ENCODE measurements at places on chromosomes 16 and 17.

DNA sequence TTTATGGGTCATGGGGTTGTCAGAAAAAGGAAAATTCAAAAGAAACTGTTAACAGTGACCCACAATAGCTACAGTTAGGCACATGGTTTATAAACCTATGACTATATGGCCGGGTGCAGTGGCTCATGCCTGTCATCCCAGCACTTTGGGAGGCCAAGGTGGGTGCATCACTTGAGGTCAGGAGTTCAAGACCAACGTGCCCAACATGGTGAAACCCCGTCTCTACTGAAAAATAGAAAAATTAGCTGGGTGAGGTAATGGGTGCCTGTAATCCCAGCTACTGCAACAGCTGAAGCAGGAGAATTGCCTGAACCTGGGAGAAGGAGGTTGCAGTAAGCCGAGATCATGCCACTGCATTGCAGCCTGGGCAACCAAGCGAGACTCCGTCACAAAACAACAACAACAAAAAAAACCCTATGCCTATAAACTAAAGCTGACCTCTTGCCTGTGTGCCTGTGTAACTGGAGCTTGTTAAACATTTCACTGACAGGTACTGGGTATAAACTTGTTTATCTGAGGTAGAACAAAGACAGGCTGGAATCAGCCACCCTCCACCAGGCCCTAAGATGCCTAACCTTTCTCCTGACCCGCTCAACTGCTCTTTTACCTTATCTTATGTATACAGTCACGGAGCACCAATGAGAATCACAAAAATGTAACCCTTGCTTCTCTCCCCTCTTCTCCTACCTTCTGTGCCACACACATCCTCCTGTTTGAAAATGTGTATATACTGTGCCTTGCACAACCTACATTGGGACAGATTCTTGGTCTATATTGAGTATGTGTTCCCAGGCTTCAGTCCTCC is 62.9 kb upstream of the ATF7IP2 start:
- no peak for DNase-seq

DNA sequence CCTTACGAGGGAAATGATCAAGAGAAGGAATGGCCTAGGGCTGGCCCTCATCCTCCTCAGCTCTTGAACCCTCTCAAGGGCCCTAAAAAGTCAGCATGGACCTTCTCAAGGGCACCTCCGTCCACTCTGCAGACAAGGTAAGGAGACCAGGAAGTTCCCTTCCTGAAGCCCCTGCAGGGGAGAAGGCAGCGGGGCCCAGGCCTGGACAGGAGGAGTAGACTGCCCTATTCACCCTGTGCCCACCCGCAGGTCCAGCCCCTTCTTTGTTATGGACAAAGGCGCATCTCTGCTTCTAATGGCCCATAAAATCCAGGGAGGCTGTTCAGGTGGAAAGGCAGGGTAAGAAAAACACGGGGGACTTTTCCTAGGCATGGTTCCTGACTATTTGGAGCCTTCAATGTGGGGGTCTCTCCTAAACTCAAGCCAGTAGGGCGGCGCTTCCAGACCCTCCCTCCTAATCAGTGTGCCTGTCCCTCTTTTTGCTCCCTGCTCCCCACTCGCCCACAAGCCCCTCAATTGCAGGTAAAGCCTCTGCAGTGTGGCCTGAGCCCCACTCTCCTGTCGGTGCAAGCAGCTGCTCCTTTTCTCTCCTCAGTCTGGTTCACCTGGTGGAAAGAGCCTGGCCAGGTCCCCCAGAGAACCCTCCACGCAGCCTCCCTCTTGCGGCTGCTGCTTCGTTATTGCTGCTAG is 28.2 kb downstream of the AXIN2 start:
- DNase-seq, result no peak

GRCh38 chr16:15658149-15658548 is 8.1 kb downstream of the NDE1 start:
- no peak for DNase-seq

DNA sequence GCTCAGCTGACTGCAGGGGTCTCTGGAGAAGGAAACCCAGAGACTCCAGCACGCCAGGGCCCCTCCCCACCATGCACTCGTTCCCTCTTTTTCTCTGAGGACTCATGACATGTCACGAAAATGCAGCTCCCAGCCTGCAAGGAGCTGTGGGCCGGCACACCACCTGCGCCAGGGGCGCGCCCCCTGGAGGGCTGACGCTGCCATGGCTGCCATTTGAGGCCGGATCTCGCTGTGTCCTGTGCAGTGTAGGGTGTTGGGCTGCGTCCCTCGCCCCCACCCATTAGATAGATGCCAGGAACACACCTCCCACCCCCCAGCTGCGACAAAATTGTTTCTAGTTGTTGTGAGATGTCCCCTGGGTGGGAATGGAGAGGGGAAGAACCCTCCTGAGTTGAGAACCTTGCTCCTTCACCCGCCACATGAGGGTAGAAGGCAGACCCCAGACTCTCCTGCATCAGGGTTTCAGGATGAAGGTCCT is 8.2 kb downstream of the SYNGR2 start:
- no peak for DNase-seq
